ENCODE measurements at places on chromosomes 2 and 18.

DNA sequence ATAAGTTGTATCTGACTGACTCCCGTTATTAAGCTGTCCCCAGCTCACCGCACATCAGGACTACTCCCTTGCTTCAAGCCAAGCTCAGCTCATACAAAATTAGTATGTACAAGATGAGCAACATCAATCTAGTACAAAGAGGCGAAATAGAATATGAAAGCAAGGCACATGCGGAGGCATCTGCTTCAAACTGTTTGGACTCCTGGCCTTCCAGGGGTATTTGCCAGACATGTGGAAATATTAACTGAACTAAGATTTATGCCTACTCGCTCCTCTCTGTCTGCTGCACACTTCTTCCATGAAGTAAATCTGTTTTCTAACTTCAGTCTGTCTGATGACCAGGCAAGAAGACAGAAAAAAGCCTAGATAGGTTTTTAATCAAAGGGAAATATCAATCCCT lies 499.8 kb downstream of the PID1 start:
- no peak overlapping the region for H3K27ac ChIP-seq
- no peaks in the 10 kb centered on the region for H3K36me3 ChIP-seq
- no peak for DNase-seq
- no peak overlapping the region for H3K4me3 ChIP-seq
- no peaks in the 10 kb centered on the region for H3K4me1 ChIP-seq

GRCh38 chr2:172239944-172240590 lies 137.4 kb upstream of the DLX2 start:
- H3K4me3 ChIP-seq = no peak overlapping the region
- no peak overlapping the region for H3K27ac ChIP-seq
- DNase-seq = no peak
- H3K27me3 ChIP-seq = no peaks in the 10 kb centered on the region
- H3K36me3 ChIP-seq = no peaks in the 10 kb centered on the region

DNA sequence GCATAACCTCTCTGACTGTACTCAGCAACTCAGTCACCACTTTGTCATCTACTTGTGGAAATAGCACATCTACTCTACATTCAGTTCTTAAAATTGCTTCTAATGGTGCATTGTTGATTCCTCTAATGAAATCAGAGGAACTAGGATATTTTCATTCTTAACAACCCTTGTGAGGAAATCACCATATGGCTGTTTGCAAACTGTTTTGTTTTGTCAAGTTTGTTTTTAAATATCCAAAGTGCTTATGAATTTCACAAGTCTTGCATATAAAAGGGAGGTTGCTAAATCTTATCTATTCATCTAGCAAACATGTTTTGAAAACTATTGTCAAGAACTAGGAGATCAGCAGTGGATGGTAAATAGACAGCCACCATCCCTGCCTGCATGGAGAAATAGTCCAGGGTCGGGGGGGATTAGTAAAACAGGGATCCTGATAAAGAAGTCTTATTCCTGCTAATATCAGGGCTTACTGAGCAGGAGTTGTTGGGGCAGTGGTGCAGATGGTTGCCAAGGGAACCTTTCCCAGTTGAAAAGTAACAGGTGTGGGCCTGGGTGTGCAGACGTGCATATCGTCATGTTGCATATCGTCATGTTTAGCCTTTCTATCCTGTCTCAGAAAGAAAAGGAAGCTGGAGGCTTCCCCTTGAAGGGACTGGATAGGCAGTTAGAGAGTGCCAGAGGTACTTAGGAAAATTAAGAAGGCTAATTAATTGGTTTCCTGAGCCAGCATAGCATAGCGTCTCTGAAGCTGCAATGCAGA lies 7.5 kb upstream of the MYO3B start:
- H3K27me3 ChIP-seq = no peaks in the 10 kb centered on the region
- no peak overlapping the region for H3K4me3 ChIP-seq
- H3K4me1 ChIP-seq = no peaks in the 10 kb centered on the region

DNA sequence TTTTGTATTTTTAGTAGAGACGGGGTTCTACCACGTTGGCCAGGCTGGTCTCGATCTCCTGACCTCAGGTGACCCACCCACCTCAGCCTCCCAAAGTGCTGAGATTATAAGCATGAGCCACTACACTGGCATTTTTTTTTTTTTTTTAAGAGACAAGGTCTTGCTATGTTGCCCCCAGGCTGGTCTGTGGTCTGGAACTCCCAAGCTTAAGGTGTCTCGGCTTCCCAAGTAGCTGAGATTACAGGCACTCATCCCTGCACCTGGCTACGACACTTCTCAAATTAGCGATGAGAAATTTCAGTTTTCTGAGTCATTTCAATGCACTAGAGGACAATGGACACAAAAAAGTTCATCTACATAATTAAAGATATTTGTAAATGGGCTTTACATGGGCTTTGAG lies 36.6 kb upstream of the TCF7L1 start:
- no peaks in the 10 kb centered on the region for H3K27me3 ChIP-seq
- no peak for DNase-seq
- no peaks in the 10 kb centered on the region for H3K4me1 ChIP-seq
- no peaks in the 10 kb centered on the region for H3K36me3 ChIP-seq

- peaks cover 14% of the 10 kb centered on the region for H3K36me3 ChIP-seq
- H3K4me3 ChIP-seq = no peak overlapping the region
- no peak for DNase-seq
- H3K27me3 ChIP-seq = no peaks in the 10 kb centered on the region
- peaks cover 34% of the 10 kb centered on the region for H3K4me1 ChIP-seq
Measured at GRCh38 chr2:235044501-235045271, 92.9 kb downstream of the SH3BP4 start.

DNA sequence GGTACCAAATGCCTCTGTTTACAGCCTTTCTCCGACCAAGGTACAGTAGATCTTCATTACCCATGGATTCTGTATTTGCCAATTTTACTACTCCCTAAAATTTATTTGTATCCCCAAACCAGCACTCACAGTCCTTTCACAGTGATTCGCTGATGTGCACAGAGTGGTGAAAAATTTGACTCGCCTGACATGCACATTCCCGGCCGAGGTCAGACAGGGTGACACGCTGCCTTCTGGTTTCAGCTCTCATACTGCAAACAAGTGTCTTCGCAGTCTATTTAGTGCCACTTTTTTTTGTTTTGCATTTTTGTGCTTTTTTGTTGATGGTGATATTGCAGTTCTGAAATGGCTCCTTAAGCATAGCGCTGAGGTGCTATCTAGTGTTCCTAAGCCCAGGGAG lies 71.0 kb downstream of the MAPK4 start:
- H3K27ac ChIP-seq = no peak overlapping the region
- H3K4me1 ChIP-seq = peaks cover 16% of the 10 kb centered on the region
- no peaks in the 10 kb centered on the region for H3K27me3 ChIP-seq
- no peaks in the 10 kb centered on the region for H3K36me3 ChIP-seq
- no peak for DNase-seq
- no peak overlapping the region for H3K4me3 ChIP-seq

DNA sequence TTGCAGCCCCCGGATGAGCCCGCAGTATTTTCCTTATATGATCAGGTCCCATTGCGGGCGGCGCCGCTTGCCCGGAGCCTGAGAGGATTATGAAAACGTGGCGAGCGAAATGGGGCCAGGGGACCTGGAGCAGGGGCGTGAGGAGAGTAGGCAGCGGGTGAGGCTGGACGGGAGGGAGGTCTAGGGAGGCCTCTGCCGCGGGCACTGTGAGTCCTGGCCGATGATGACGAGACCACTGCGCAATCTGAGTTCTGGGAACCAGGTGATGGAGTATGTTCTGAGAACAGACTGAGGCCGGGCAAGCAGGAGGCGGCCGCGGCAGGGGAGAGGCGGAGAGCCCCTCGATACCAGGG lies 790 bp upstream of the ACAA2 start:
- H3K27ac ChIP-seq = peak overlapping the region; percentile 67
- H3K4me1 ChIP-seq = peaks cover 21% of the 10 kb centered on the region
- H3K27me3 ChIP-seq = no peaks in the 10 kb centered on the region
- H3K36me3 ChIP-seq = no peaks in the 10 kb centered on the region
- H3K4me3 ChIP-seq = peak overlapping the region; percentile 80
